ENCODE measurements at places on chromosomes 11 and 22.
A peak's percentile ranks its signal among the peaks of the same experiment; 100 is the strongest.

DNA sequence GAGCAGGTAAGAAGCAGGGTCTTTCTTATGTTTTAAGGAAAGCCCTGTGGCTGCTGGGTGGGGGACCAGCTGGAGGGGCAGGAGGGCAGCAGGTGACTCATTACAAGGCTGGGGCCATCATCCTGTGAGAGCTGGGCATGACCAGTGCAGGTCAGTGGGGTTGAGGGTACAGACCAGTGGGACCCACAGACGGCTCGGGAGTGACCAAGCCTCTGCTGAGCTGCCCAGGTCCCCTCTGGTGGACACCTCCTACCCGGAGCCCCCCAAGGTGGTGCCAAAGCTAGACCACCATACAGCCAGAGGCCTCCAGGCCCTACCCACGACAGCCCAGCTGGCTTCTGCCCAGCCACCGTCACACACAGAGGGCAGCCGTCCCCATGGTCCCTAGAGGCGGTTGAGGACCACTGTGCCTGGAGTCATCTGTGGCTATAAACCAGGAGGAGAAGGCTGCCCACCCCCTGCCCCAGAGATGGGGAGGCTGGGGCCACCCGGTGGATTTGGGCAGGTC is 670 bp downstream of the MYEOV start:
- no peak for DNase-seq

- DNase-seq: no peak
Observed at GRCh38 chr11:71311176-71311925, 59.0 kb upstream of the SHANK2 start.

DNA sequence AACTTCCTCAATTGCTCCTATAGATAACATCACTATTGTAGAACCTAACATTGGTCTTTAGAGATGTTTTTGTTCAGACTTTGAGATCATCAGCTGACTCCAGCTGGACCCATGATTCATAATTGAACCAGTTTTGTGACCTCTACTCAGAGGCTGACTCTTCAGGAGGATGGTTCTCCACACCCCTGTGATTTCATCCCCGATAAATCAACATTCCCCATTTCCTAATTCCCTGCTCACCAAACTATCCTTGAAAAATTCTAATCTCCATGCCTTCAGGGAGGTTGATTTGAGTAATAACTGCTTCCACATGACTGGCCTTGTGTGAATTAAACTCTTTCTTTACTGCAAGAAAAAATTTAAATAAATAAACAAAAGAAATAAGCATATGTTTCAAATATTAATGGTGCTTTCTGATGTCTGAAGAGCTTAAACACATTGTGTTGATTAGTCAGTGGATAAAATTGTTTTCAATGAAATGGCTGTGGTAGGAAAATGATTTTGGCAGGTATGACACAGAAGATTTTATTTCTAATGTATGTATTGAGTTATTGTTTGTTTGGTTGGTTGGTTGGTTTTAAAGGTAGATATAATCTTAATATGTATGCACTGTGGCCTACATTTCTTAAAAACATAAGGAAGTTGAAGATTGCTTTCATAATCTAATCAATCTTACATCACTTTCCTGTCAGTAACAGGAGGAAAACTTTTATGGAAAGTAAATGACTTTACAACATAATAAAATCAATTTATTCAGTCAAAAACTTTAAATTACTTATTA is 427.9 kb upstream of the CCDC179 start:
- no peak for DNase-seq

GRCh38 chr11:33645686-33646085 is 54.9 kb downstream of the C11orf91 start:
- DNase-seq: no peak

- DNase-seq: peak; percentile 83
Observed at GRCh38 chr11:86632499-86633269, 39.7 kb downstream of the ME3 start.

DNA sequence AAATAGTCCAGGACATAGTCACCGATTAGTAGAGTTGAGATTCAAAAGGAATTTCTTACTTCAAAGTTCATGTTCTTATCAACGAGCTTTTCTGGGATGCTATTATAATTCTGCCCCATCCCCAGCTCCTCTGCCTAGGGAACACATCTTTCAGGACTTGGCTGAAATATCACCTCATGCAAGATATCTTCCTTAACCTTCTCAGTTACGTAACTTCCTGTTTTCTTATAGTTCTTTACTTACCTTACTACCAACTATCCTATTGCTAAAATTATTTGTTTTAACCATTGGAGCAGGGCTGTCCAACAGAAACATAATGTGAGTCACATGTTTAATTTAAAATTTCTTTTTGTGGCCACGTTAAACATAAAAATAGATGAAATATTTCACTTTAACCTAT is 2.3 kb downstream of the NARS2 start:
- no peak for DNase-seq

GRCh38 chr11:86790195-86790725 is 10.1 kb upstream of the PRSS23 start:
- no peak for DNase-seq

DNA sequence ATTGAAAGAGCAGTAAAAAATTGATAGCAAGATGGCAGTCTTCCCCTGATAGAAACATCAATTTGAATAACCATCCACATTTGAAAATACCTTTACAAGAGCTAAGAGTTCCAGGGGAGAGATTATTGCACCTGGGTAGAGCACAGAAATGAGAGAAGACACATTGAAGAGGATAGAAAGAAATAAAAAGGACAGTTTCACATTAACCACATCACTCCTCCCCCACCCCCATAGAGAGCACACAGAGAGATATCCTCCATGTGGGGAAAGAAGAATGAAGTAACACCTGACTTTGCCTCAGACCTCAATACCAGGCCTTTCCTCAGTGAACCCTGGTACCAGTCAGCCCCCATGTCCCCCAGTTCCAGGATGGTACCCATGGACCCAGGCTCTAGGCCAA is 486.7 kb downstream of the FAM181B start:
- no peak for DNase-seq

DNA sequence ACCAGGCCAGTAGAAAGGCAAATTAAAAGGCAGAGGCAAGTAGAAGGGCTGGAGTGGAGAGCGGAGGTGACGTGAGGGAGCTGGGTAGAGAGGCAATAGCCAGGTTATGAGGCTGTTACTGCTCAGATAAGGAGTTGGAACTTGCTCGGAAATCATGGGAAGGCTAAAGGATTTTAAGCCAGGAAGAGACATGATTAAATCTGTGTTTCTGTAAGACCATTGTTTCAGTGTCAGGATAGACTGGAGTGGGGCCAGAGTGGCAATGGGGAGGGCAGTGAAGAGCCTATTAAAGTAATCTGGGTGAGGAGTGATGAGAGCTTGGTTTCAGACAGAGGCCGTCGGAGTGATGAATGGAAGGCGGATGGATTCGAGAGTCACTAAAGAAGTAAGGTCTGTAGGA is 39.0 kb downstream of the GRAMD1B start:
- no peak for DNase-seq

DNA sequence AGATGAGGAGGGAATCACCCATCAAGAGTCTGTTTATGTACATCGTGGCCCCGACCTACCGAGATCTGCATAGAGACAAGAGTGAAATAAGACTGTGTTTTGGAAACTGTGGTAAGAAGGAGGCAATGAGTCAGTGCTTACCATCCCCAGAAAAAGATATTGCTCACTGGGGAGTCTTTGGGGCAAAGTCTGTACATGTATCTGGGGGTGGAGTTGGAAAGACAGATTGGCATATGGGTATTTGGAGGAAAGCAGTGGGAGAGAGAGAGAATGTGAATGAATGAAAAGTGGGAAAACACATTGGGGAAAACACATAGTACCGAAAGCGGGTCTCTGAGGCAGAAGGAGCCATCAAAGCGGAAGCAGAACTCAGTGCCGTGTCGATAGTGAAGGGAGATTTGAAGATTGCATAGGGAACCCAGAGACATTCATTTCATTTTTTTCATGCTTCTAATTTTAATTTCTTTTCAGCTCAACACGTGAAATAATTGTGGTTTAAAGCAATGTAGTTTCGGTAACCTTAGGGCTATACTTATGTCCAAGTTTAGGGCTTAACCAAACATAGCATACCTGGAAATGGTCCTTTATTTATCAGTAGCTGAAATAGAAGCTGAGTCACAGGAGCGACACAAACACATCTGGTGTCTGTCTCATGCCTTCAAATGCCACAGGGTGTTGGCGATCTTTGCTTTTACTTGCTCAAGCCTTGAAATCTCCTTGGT is 98.6 kb upstream of the CD44 start:
- DNase-seq: peak; percentile 28

- DNase-seq: no peak
Observed at GRCh38 chr11:130653838-130654636, 205.6 kb downstream of the ADAMTS15 start.

- no peak for DNase-seq
Observed at GRCh38 chr11:119800619-119801018, 71.6 kb upstream of the NECTIN1 start.

- no peak for DNase-seq
Observed at GRCh38 chr22:34851918-34852662, 213.9 kb upstream of the ISX start.

DNA sequence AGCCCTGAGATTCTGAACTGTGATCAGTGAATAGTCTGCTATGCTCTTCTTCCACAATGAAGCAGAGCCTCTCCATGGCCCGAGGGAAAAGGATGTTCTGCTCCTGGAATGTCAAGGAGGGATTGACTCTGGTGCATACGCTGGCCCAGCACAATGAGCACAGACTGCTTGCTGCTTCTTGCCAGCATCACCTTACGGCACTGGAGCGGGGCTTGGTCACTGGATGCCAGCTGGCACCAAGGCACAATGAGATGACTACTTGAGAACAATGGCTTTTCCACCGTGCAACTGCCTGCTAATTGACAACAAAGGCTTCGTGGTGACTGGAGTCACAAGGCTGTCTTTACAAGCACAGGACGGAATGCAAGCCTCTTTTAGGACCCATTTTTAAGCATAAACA is 139.2 kb downstream of the DSCAML1 start:
- DNase-seq: no peak

DNA sequence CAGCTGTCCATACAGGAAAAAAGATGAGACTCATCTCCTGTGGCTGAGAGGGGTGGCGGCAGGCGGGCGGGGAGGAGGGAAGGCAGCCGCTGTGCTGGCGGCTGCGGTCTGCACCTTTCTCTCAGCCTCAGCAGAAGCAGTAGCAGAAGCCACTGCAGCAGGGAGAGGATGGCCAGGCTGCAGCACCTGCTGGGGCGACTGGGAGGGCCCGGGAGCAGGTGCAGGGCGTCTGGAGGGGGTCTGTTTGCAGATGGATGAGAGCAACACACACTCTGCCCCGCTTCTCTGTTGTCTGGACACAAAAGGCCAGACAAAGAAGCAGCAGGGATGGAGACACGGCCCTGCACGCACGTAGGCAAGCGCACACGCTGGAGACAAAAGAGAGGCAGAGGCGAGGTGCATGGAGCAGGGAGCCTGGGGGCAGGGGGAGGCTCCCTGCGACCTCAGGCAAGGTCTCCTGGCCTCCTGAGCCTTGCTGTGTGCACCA is 9.3 kb upstream of the MIAT start:
- DNase-seq: peak; percentile 28

DNA sequence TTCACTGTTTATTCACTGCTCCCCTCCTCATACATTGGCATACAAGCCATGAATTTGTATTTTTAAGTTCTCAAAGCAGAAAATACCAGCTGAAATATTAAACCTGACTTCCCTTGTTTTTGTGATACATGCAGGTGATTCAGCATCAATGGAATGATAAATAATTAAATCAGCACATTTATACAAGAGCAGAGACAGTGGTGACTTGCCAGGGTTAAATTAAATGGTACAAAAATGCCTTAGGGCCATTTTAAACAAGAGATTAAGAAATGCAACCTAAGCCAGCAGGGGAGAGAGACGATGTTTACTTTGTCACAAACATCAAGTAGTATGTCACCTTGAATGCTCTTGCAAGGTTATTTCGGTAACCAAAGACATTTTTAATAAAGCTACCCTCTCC is 95.9 kb upstream of the DDI1 start:
- DNase-seq: no peak

DNA sequence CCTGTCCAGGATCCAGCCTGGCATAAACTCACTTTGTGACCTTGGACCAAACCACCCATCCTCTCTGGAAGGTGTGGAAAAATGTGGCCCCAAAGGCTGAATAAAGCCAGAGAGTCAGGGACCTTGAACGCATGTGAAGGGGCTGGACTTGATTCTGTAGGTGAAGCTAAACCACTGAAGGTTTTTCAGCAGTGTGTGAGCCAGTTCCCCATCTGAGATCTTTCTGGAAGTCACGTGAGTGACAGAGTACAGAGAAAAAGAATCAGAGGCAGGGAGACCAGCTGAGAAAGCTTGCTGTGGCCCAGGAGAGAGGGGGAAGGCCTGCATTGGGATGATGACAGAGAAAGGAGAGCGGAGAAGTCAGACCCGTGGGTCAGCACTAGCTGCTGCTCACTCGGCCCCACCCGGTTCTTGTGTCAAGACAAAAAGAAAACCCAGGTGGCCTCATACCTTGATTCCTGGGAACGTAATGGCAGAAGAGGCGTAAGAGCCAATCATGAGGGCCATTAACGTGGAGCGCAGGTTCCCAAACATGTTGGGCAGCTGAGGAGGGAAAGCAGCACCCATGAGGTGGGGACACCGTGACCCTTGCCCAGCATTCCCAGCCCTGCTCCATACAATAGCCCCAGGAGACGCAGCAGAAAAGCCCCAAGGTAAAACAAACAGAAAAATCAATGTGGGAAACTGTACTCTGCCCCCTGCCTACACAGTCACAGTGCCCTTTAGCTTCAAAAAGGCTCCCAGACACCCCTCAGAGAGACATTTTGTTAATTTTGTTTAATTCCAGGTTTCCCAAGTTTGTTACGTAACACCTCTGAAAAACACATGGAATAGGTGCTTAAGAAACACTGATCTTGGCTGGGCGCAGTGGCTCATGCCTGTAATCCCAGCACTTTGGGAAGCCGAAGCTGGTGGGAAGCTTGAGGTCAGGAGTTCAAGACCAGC is 17.9 kb downstream of the SLC43A1 start:
- DNase-seq: no peak

- peak; percentile 38 for DNase-seq
Observed at GRCh38 chr22:36369922-36370791, 17.6 kb downstream of the MYH9 start.

GRCh38 chr11:13137844-13138301 is 128.8 kb downstream of the RASSF10 start:
- no peak for DNase-seq

DNA sequence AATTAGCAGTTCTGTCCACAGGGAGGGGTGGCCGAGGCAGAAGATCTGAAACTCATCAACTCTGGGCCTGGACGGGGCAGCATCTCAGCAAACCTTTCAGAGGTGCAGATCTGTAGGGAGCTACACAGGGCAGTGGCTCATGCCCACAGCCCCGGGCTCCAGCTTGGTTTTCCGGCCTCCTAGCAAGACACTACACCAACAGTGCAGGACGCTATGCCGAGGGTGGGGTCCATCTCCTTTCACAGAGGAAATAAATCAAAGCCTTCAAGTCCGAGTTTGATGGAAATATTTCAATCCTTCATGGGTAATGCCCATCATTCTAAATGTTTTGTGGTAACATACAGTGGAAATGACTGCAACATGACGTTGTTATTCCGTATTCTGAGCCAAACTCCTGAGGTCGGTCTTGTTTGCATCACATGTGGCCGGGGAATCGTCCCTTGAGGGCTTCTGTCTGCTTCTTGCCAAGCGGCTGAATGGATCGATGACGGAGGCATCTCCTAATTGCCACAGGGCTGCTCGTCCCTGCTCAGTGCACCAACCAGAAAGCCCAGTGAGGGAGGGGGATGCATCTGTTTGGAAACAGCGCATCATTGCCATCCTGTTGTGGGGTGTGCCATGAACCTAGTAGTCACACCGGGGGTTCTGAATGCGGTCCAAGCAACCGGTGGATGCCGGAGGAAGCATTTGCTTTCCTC is 30.0 kb downstream of the LINC01488 start:
- DNase-seq: no peak

GRCh38 chr11:102451041-102451680 is 1.4 kb downstream of the TMEM123 start:
- DNase-seq: no peak

All from Kasumi-1 (cell line).